AML-193 (cell line): ENCODE measurements at places on chromosomes 3 and 15.

GRCh38 chr3:68089572-68090011 is 435.2 kb upstream of the SUCLG2 start:
- no peak for DNase-seq

DNA sequence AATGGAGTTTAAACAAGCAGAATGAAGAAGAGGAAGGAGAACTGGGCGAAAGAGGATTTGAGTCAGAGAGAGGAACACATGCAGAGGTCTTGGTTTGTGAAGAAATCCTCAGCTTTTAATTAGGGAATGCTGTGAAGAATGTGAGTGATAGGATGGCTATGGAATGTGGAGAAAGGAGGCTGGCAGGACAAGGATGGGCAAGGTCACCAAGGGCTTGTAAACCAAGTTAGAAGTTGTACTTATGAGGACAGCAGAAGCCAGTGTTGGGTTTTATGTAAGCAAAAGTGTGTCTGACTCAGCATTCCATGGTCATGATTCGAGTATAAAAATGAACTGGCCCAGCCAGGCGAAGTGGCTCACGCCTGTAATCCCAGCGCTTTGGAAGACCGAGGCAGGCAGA is 60.0 kb upstream of the IL12A start:
- no peak for DNase-seq

DNA sequence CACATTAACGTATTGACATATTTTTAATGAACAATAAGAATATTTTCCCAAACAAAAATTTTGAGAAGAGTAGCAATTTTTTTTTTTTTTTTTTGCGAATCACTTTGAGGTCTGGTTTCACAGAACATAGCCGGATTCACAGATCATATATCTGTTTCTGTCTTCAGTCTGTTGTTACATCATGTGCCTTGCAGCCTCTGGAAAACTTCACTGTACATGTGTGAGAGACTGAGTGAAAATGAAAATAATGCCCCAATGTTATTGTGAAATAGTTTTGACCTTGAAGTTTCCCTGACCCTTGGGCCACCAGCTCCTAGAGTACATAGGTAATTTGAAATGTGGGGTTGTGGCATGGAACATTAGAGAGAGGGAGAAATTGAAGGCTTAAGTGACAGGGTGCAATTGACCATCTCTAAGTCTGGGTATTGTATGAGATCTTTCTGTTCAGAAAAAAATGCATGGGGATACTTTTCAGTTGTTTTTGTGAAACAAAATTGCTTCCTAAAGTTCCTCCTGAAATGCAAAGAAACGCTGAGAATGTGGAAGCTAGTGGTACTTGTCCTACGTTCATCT is 14.0 kb downstream of the ITPR1 start:
- DNase-seq = peak; percentile 24

GRCh38 chr3:140292170-140292569 is 357.2 kb downstream of the CLSTN2 start:
- no peak for DNase-seq

DNA sequence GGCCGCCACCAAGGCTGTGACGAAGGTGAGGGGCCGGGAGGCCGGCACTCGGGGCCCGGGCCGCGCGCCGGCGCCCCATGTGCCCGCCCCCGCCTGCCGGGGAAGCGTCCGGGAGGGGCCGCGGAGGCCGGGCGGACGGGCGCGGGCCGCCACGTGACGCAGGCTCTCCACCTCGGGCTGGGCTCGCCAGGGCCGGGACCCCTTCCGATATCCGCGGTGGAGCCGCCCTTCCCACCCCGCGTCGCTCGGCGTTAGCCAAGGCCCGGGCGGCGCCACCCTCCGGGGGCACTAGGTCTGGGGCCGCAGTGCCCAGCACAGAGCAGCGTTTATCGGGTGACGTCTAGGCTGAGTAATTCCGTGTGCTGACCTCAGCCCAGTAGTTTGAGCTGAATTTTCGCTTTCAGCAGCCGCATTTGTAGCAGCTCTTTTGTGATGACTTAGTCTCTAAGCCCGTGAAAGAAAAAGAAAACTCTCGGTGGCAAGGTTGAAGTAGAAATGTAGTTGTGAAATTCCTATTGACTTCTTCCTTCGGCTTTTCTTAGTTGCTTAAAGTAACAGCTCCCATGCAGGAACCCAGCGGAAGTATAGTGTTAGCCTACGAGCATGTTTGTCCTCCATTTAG is 885 bp downstream of the CDV3 start:
- no peak for DNase-seq

GRCh38 chr15:83955806-83956265 is 279.7 kb upstream of the GOLGA6L4 start:
- no peak for DNase-seq
